Stimulated activated CD8-positive, alpha-beta memory T cell treated with anti-CD3 and anti-CD28 coated beads, Interleukin-4, amount 100 ng/mL, for 1 hour (primary cell): ENCODE measurements at places on chromosomes 16 and 17.

- no peak for DNase-seq
Measured at GRCh38 chr17:38867968-38868816, 1.7 kb upstream of the LASP1 start.

- DNase-seq: no peak
Measured at GRCh38 chr17:78401246-78401645, 22.8 kb downstream of the PGS1 start.

GRCh38 chr17:78828470-78829185, 12.0 kb downstream of the USP36 start:
- no peak for DNase-seq

GRCh38 chr16:27816561-27816960, 247.0 kb downstream of the GSG1L start:
- DNase-seq: no peak

GRCh38 chr16:28140788-28141618, 70.8 kb downstream of the XPO6 start:
- DNase-seq: peak; percentile 39

GRCh38 chr17:41989702-41990419, 23.3 kb downstream of the CNP start:
- DNase-seq: no peak

GRCh38 chr17:31902693-31903092, 1.2 kb upstream of the UTP6 start:
- DNase-seq: no peak

DNA sequence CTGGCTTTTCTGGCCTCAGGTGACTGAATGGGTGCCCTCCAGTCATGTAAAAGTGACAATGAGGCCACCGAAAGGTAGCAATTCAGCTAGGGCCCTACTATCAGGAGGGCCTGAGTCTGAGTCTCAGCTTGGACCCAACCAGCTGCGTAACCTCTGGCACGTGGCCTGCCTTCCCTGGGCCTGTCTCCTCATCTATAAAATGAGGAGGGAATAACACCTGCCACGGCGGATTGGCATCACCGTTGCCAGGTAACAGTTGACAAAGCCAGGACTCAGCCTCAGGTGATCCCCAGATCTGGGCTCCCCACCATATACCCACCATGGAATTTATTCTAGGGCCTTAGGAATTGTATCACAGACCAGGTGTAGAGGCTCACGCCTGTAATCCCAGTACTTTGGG, 217.1 kb downstream of the KATNIP start:
- DNase-seq: no peak

DNA sequence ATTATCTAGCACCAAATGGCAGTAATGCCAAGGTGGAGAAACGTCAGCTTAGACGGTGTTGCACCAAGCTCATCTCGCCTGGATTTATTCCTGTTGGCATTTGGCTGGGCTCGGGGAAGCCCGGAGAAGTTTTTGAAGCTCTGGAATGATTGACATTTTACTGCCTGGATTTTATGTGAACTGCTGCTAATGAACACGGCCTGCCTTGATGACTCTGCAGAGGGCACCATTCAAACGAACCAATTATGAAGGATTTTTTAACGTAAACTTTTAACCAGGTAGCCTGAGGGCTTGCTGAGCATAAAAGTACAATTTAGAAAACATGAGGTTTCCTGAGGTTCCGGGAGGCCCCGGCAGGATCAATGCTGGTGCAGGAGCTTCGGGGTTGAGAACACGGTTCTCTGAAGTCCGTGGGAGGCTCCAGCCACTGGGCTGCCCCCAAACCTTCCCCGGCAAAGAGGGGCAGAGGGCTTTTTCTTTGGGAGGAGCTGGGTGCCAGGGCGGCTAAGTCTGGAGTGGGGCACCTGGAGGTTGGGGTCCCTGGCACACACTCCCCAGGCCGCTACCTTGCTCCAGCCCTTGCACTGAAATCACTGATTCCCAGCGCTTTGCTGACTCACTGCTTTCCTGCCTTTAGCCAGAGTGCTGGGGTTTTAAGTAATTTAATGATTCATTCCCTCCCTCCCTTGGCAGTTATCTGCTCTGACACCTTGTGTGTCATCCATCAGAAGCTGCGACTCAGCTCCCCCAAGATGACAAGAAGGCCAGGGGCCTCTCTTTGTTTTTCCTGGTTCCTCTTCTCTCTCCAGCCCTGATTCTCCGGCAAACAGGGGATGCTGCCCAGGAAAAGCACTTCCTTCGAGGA, 161.2 kb upstream of the IRX3 start:
- no peak for DNase-seq
